ENCODE measurements at places on chromosomes 7 and 10.

GRCh38 chr10:32318476-32318896 is 28.5 kb downstream of the EPC1 start:
- peak overlapping the region; percentile 76 for H3K27ac ChIP-seq
- no peaks in the 10 kb centered on the region for H3K27me3 ChIP-seq
- peak overlapping the region; percentile 50 for H3K4me3 ChIP-seq
- peaks cover 90% of the 10 kb centered on the region for H3K4me1 ChIP-seq

GRCh38 chr10:72276421-72277339 is 3.0 kb downstream of the DDIT4 start:
- DNase-seq, result no peak
- H3K36me3 ChIP-seq, result peaks cover 32% of the 10 kb centered on the region
- H3K27me3 ChIP-seq, result no peaks in the 10 kb centered on the region
- H3K4me3 ChIP-seq, result peak overlapping the region; percentile 98
- H3K4me1 ChIP-seq, result peaks cover 36% of the 10 kb centered on the region

DNA sequence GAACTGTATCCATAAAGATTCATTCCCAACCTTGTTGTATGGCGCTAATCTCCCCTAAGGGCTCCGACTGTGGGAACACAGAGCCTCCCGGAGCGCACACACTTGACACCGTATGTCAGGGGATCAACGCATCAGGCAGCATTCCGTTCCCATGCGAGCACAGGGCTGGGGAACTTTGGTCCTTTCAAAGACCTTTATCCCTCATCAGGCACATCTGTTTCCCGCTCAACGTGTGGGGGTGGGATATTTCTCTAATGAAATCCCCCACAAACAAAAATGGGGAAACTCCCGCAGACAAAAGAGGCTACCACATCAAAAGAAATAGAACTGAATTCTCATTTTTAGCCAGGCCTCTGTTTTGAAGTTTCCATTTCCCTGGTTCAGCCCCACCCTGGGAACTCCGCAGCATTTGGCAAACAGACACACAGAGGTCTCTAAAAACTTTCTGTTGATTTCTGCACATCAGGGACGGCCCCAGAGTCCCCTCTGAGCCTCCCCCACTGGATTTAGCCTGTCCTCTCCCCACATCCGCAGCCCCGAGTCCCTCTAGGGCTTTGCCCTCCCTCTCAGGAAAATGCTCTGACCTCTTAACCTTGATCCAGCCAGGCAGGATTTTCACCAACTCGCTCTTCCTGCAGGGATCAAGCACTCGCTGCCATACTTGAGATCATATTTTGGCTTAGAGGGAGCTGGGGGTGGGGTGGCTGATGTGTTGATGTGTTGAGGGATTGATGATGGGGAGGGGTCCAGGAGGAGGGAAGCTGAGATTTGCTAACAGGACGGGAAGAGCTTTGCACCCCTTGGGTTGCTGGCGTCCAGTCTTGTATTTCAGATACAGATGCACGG is 6.6 kb downstream of the CPA5 start:
- DNase-seq, result no peak
- peaks cover 7% of the 10 kb centered on the region for H3K27me3 ChIP-seq
- no peaks in the 10 kb centered on the region for H3K4me1 ChIP-seq
- no peaks in the 10 kb centered on the region for H3K36me3 ChIP-seq
- no peak overlapping the region for H3K27ac ChIP-seq

DNA sequence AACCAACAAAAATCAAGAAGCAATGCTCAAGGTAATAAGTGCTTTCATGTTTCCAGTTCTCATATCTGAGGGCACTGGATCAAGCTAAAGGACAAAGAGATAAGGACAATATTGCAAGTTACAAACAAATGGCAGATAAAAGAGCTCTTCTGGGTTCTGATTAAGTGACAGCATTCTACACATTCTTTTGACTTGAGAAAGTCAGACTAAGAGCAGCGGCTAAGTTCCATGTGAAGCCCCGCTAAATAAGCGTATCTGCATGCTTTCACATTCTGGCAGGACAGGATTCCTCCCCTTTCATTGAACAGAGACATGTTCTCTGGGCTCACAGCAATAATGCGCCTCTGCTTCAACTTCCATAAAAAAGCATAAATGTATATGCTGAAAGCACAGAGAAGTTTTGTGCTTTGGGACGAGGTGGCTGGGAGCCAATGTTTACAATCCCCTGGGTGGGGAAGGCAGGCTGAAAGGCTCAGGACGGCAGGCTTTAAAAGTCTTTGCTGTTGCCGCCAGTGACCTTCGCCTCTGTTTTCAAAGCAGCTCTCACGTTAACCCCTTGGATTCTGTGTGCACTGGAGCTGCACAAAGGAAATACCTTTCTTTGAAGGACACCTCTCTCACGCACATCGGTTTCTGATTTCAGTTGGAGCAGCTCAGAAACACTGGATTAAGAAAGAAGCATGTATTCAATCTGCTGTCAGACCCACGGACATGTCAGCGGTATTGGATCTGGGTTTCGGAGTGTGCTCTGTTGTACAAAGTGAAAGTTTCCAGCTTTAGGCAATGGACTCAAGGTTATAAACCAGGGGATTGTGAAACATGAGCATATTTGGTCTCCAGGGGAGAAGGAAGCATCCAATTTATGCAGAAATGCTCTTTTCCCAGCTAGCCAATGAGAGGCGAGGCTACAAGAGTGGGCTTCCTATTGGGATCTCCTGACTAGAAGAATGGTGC is 105.4 kb upstream of the FAM133B start:
- H3K27ac ChIP-seq, result no peak overlapping the region
- peaks cover 9% of the 10 kb centered on the region for H3K4me1 ChIP-seq
- H3K27me3 ChIP-seq, result no peaks in the 10 kb centered on the region
- H3K4me3 ChIP-seq, result peak overlapping the region; percentile 42
- no peak for DNase-seq
- H3K36me3 ChIP-seq, result no peaks in the 10 kb centered on the region

DNA sequence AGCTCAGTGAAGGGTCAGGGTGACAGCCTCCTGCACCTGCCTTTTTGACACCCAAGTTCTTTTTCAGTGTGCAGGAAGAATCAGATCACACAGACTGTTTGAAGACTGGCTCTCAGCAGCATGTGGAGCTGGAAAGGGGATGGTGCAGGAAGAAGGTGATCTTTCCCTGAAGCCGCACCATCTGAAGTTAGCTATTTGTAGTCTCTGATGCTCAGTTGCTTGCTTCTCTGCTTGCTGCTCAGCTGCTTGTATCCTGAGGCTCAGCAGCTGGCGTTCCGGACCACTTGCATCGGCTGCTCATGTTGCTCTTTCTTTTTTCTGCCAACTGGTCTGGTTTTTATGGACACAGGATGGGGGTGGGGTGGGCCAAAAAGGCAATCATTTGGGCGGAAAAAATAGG is 15.8 kb upstream of the DNMBP start:
- H3K27ac ChIP-seq, result no peak overlapping the region
- H3K36me3 ChIP-seq, result no peaks in the 10 kb centered on the region
- peaks cover 11% of the 10 kb centered on the region for H3K4me1 ChIP-seq
- no peaks in the 10 kb centered on the region for H3K27me3 ChIP-seq
- H3K4me3 ChIP-seq, result no peak overlapping the region

Data from activated B cell treated with CpG ODN at 0.5 μM for 24 hours (primary cell).